ENCODE measurements at places on chromosomes 4 and X.
A peak's percentile ranks its signal among the peaks of the same experiment; 100 is the strongest.

GRCh38 chrX:134180601-134181274 is 56.2 kb upstream of the CCDC160 start:
- no peaks in the 10 kb centered on the region for H3K36me3 ChIP-seq
- no peak overlapping the region for H3K4me3 ChIP-seq
- no peaks in the 10 kb centered on the region for H3K27me3 ChIP-seq
- peaks cover 31% of the 10 kb centered on the region for H3K4me1 ChIP-seq
- no peak overlapping the region for H3K27ac ChIP-seq

GRCh38 chr4:41795796-41796385 is 47.4 kb upstream of the PHOX2B start:
- H3K27me3 ChIP-seq = no peaks in the 10 kb centered on the region
- no peak overlapping the region for H3K27ac ChIP-seq
- H3K4me1 ChIP-seq = no peaks in the 10 kb centered on the region
- no peak overlapping the region for H3K4me3 ChIP-seq
- no peak for DNase-seq
- H3K36me3 ChIP-seq = no peaks in the 10 kb centered on the region

- no peaks in the 10 kb centered on the region for H3K36me3 ChIP-seq
- DNase-seq = no peak
- H3K4me3 ChIP-seq = no peak overlapping the region
These were observed 215.1 kb upstream of the SFRP2 start for GRCh38 chr4:154004016-154004415.

- peaks cover 44% of the 10 kb centered on the region for H3K4me1 ChIP-seq
- peaks cover 23% of the 10 kb centered on the region for H3K36me3 ChIP-seq
- peak overlapping the region; percentile 83 for H3K4me3 ChIP-seq
- DNase-seq = peak; percentile 75
- no peaks in the 10 kb centered on the region for H3K27me3 ChIP-seq
These were observed 866 bp upstream of the UVSSA start for GRCh38 chr4:1345903-1346780.

DNA sequence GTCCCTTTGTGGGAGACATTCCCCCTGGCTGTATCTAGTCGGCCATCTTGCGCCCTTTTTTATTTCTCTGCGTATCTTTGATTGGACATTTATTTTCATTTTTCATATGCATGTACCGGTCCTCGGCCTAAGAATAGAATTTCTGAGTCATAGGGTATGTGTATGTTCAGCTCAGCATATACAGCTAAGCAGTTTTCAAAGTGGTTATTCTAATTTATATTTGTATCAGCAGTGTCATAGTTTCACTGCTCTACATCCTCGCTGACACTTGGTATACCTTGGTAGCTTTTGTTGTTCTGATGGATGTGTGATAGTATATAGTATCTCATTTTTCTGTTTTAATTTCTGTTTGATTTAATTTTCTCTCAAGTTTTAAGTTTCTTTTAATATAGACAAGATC is 38.7 kb downstream of the BEX3 start:
- no peak overlapping the region for H3K4me3 ChIP-seq
- H3K27ac ChIP-seq = no peak overlapping the region
- H3K36me3 ChIP-seq = no peaks in the 10 kb centered on the region
- H3K27me3 ChIP-seq = no peaks in the 10 kb centered on the region

GRCh38 chr4:6248394-6248793 is 21.3 kb upstream of the WFS1 start:
- H3K4me3 ChIP-seq = no peak overlapping the region
- no peaks in the 10 kb centered on the region for H3K4me1 ChIP-seq
- DNase-seq = no peak
- H3K27ac ChIP-seq = no peak overlapping the region

DNA sequence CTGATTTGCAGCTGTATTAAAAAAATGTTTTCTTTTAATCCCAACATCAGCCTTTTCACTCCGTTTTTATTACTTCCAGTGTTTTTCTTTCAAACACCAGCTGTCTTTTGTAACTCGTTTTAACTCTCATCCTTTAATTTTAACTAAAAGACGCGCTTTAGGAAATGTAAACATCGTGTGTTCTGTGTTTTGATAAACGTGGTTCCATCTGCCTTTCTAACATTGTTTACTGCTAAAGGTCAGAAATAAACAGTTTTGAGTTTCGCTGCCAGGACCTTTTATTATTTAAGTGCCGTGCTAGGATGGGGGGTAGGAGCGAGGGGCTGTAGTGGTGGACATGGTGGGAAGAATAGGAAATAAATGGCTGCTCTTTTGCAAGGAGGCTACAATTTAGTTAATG is 1.5 kb downstream of the N4BP2 start:
- DNase-seq = no peak
- peaks cover 47% of the 10 kb centered on the region for H3K4me1 ChIP-seq
- H3K36me3 ChIP-seq = peaks cover 34% of the 10 kb centered on the region
- peak overlapping the region; percentile 97 for H3K27ac ChIP-seq

GRCh38 chr4:78781924-78782323 is 5.8 kb downstream of the BMP2K start:
- no peaks in the 10 kb centered on the region for H3K27me3 ChIP-seq
- H3K4me3 ChIP-seq = no peak overlapping the region
- no peak for DNase-seq
- no peak overlapping the region for H3K27ac ChIP-seq
- peaks cover 30% of the 10 kb centered on the region for H3K4me1 ChIP-seq

Data from DND-41 (cell line).